Tracheal epithelial cell (primary cell): ENCODE measurements at places on chromosomes 16 and 17. TPM values are rescaled to one million over a fixed set of nuclear protein-coding genes. Genes with fewer than 3 reads are reported as not detected.

The PERCC1 gene
- total RNA-seq = not detected in 2 replicates

The ZNF652 gene
- 6.7 and 8.3 TPM in 2 replicates for total RNA-seq

The CD300LB gene
- not detected in 2 replicates for total RNA-seq

The OR2C1 gene
- 0.24 TPM in 1 of 2 replicates, not detected in the other for total RNA-seq

The CPHXL2 gene
- not detected in 2 replicates for total RNA-seq

The HAS3 gene
- total RNA-seq = 15.6 and 35.4 TPM in 2 replicates

The CSH2 gene
- not detected in 2 replicates for total RNA-seq

The ATAD5 gene
- 0.43 and 0.96 TPM in 2 replicates for total RNA-seq

The KIF2B gene
- total RNA-seq = not detected in 2 replicates

The ZNF48 gene
- total RNA-seq = 10.4 and 11.1 TPM in 2 replicates

The CHP2 gene
- 0.24 and 1.3 TPM in 2 replicates for total RNA-seq

The CDT1 gene
- 2.1 and 5.3 TPM in 2 replicates for total RNA-seq

The NPB gene
- total RNA-seq = 1.9 and 2.6 TPM in 2 replicates

The KIF19 gene
- total RNA-seq = under 0.01 TPM in 1 of 2 replicates, not detected in the other

The C17orf113 gene
- total RNA-seq = 0.48 and 0.64 TPM in 2 replicates

The TM4SF5 gene
- total RNA-seq = not detected in 2 replicates

The FOXN1 gene
- total RNA-seq = 0.21 and 0.24 TPM in 2 replicates

The LGALS9B gene
- not detected in 2 replicates for total RNA-seq

The DNAI2 gene
- not detected in 2 replicates for total RNA-seq

The ABCC3 gene
- 30.4 and 36.7 TPM in 2 replicates for total RNA-seq

The C1QTNF8 gene
- not detected in 2 replicates for total RNA-seq

The KDM6B gene
- 3.4 and 6.3 TPM in 2 replicates for total RNA-seq

The ACLY gene
- 106 and 230 TPM in 2 replicates for total RNA-seq

The GRIN2C gene
- total RNA-seq = not detected in 2 replicates

The CDYL2 gene
- 1.7 and 7.0 TPM in 2 replicates for total RNA-seq

The KCNH4 gene
- total RNA-seq = 0.21 TPM in 1 of 2 replicates, not detected in the other

The HCRT gene
- not detected in 2 replicates for total RNA-seq

The MYCBPAP gene
- total RNA-seq = 0.43 and 0.96 TPM in 2 replicates

The MLLT6 gene
- total RNA-seq = 13.6 and 15.9 TPM in 2 replicates

The ARHGAP27 gene
- total RNA-seq = 38.3 and 49.2 TPM in 2 replicates

The IL21R gene
- total RNA-seq = 0.21 TPM in 1 of 2 replicates, not detected in the other

The CX3CL1 gene
- total RNA-seq = 2.4 TPM in 1 of 2 replicates, not detected in the other

The CBX2 gene
- 0.64 and 0.96 TPM in 2 replicates for total RNA-seq

The PRRT2 gene
- total RNA-seq = not detected in 2 replicates

The MT2A gene
- total RNA-seq = 173 and 340 TPM in 2 replicates

The TAC4 gene
- total RNA-seq = not detected in 2 replicates

The NXN gene
- 70.1 and 80.4 TPM in 2 replicates for total RNA-seq

The HBQ1 gene
- 0.48 TPM in 1 of 2 replicates, not detected in the other for total RNA-seq

The PRKCB gene
- total RNA-seq = 0.21 TPM in 1 of 2 replicates, not detected in the other

The ERI2 gene
- 27.1 and 88.0 TPM in 2 replicates for total RNA-seq

The CA4 gene
- total RNA-seq = not detected in 2 replicates

The DCUN1D3 gene
- 8.7 and 18.3 TPM in 2 replicates for total RNA-seq

The NMRAL1 gene
- total RNA-seq = 52.0 and 96.1 TPM in 2 replicates

The SLC12A3 gene
- total RNA-seq = 0.96 TPM in 1 of 2 replicates, not detected in the other

The ABCA8 gene
- total RNA-seq = 0.21 and 0.24 TPM in 2 replicates

The CA5A gene
- not detected in 2 replicates for total RNA-seq

The CNTNAP1 gene
- under 0.01 and 2.2 TPM in 2 replicates for total RNA-seq

The CIBAR2 gene
- not detected in 2 replicates for total RNA-seq

The TMEM107 gene
- total RNA-seq = 17.6 and 24.7 TPM in 2 replicates

The ZFPM1 gene
- total RNA-seq = 1.7 and 1.9 TPM in 2 replicates

The OR1F1 gene
- total RNA-seq = not detected in 2 replicates

The HOXB1 gene
- total RNA-seq = not detected in 2 replicates

The PSMC3IP gene
- total RNA-seq = 1.1 and 1.9 TPM in 2 replicates
